ENCODE measurements at places on chromosomes 1 and 21.

DNA sequence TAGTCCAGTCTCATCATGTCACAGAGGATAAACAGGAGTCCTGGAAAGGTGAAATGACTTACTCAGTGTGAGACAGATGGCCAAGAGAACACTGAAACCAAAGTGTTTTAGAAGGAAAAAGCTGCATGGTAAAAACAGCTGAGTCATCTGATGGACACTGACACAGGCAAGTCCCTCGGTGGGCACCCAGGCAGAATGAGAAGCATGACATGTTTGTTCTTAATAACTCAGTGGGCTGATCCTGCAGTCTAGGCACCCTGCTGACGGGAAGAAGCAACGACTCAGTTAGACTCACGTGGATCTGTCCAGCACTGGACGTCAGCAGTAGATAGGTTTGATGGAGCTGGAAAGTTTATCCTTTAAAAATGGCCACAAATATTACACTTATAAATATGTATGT lies 116.9 kb downstream of the RGS7 start:
- no peak for DNase-seq

DNA sequence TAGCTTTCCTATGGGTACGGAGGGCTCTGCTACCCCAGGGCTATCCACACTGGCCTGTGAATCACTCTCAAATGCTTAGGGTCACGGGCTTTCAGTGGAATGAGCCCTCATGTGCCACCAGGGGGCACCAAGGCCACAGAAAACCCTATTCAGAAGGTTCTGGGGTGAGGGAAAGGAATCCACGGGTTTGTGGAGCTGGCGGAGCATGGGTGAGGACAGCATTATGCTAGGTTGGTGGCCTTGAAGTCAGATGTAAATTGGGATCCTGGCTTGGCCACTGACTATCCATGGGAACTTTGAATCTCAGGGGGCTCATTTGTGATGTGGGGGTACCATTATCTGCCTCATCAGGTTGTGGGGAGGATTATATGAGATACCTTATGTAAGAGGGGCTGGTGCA lies 5.1 kb upstream of the LAMTOR5 start:
- peak; percentile 64 for DNase-seq

GRCh38 chr1:25675729-25676476 lies 59.3 kb downstream of the MAN1C1 start:
- DNase-seq, result peak; percentile 77

DNA sequence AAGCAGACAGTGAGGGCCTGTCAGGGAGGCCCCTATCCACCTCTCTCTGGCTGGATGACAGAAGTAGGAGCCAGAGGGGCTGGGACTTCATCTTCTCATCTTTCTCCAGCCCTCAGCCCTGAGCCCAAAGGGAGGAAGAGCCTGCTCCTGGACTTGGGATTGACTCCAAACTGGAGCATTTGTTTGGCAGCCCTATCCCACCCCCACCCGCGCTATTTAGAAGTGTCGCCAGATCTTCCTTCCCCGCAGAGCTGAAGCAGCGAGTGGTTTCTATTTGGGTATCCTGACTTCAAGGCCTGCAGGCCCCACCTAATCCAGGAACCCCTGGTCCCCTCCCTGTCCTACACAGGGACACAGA lies 9.6 kb downstream of the NES start:
- no peak for DNase-seq

- DNase-seq, result no peak
Measured at GRCh38 chr1:50181027-50181663, 72.4 kb downstream of the ELAVL4 start.
